ENCODE measurements at places on chromosomes 11 and 22. TPM values are rescaled to one million over a fixed set of nuclear protein-coding genes. Genes with fewer than 3 reads are reported as not detected.

DNA sequence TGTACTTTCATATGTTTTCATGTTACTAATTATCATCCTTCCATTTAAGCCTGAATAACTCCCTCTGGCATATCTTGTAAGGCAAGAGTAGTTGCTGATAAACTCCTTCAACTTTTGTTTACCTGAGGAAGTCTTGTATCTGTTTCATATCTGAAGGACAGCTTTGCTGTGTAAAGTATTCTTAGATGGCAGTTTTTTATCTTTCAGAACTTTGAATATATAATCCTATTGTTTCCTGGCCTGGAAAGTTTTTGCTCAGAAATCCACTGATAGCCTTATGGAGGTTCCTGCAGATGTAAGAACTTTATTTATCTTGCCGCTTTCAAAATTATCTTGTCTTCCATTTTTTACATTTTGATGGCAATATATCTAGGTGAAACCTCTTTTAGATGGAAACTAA lies 69.1 kb downstream of the KCNQ1OT1 start:
- DNase-seq = no peak

DNA sequence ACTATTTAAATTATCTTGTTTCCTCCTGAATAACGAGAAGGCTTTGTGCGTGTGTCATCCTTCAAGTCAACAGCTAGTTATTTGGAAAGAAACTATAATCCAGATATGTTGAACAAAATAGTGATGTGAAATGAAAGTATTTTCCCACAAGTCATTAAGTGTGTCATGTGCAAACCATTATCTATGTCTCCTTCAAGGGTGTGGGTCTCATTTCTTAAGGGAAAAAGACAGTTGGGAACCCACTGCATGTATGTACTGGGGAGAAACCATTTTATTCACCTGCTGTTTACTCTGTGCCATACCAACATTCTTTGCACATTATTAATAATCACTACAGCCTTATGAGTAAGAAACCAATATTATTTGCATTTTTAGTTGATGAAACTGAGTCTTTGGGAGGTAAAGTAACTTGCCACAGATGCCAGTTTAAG lies 145.3 kb upstream of the CTSC start:
- DNase-seq = no peak

DNA sequence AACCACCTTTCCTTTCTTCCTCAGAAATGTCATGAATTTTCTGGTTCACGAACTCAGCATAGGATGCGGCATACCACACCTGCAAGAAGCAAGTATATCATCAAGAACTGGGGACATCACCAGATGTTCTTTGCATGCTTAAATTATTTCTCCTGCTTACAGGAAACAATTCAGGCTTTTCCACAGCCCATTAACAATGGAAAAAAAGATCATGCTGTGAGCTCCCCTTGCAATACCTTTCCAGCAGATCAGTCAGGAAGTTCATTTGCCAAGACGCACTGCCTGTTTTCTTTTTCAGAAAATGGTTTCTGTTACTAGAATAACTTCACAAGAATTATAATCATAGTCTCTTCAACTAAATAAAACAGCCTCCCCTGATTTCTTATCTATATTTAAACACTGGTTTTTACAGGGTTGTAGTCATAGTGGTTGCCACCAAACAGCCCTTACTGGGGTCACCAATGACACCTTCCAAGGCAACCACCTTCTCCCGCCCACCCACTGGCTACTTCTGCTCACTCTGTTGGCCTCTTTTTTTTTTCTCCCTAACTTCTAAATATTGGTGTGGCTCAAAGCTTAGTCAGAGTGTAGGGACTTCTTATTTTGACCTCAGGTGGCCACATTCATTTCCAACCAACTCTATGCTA lies 42.3 kb upstream of the NFRKB start:
- DNase-seq = no peak

DNA sequence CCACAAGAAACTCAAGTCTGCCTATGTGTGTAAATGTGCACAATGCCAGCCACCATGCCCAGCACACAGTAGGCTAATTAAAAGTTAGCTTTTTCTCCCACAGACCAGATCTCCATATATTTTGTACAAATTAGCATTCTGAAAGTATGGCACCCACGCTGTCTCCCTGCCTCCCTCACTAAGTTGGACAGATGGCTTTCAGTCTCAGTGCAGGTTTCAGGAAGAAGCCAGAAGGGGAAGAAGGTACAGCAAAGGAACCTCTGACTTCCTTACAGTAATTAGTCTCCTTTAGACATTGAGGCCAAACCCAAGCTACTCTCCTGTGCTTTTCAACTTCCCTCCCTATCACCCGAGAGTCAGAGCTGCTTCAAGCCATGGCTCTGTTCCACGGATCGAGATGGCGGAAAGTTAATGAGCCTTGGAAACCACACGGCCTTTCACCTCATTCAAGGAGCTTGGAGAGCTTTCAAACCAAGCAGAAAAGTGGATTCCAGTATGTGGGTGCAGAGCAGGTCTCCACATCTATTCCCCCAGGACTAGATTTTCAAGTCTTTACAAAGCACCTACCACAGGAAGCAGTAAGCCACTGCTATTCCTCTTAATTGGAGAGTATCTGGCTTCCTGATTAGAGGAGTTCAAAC lies 221.1 kb upstream of the NARS2 start:
- no peak for DNase-seq

- DNase-seq = no peak
Observed at GRCh38 chr22:30425616-30426387, at the start of gene MTFP1. TSS of gene MTFP1 (plus strand) at chr22:30425768. CDS start at chr22:30425880, 112 bp downstream.

- no peak for DNase-seq
Observed at GRCh38 chr11:2213384-2213842, 41.8 kb upstream of the TH start.

GRCh38 chr11:133559382-133559781 lies 27.1 kb upstream of the OPCML start:
- DNase-seq = no peak

GRCh38 chr11:19162951-19163505 lies 38.8 kb downstream of the CSRP3 start:
- DNase-seq = no peak

DNA sequence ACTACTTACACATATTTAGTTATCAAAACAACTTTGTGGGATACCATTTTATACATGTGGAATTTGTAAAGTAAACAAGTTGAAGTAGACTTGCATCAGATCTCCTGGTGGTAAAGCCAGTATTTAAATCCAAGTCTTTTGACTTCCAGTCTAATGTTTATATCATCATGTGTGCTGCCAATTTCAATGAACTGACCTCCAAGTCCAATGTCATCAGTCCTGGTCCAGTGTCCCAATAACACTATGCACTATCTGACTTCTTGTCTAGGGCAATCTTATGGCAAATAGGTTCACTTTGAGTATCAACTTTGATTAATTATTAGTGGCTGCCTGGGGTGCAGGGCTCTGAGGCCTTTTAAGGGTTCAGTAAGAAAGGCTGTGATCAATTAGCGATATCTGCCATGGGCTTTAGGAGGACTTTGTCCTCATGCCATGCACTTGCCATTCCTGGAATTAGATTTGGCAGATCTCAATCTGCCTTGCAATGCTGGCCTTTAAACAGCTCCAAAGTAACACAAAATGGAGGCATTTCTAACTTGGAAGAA lies 9.6 kb upstream of the PTS start:
- DNase-seq = no peak

GRCh38 chr22:31102441-31103081 lies 4.8 kb downstream of the SELENOM start:
- no peak for DNase-seq

DNA sequence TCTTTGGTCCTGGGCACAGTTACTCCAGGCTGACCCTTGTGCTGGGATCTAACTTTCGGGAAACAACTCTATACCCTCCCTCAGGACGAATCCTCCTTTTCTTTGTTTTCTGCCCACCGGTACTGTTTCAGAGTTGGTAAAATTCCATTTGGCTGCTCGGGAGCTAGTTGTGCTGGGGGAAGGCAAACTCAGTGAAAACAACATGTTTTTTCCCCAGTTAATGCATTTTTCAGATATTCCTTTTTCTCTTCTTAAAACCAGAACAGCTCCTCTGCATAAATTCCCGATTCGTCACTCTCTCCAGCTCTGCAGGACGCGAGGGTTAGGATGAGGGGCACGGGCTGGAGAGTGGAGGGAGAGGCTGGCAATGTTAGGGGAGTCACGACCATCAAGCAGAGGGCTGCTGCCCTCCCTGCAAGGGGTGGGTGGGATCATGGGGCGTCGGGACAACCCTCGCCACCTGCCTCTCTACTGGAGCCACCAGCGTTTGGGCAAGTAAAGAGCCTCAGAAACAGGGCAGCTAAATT lies 31.3 kb downstream of the LRRC10B start:
- no peak for DNase-seq

GRCh38 chr22:22785316-22786065 lies 102.1 kb upstream of the IGLL5 start:
- DNase-seq = no peak

The TSSK2 gene
- not detected for total RNA-seq

Measured in esophagus squamous epithelium (tissue), 5 donors.